Caco-2 (cell line): ENCODE measurements at places on chromosomes 3 and 15. TPM values are rescaled to one million over a fixed set of nuclear protein-coding genes. Genes with fewer than 3 reads are reported as not detected.

The GTF2A2 gene
- total RNA-seq = 147 and 153 TPM in 2 replicates

DNA sequence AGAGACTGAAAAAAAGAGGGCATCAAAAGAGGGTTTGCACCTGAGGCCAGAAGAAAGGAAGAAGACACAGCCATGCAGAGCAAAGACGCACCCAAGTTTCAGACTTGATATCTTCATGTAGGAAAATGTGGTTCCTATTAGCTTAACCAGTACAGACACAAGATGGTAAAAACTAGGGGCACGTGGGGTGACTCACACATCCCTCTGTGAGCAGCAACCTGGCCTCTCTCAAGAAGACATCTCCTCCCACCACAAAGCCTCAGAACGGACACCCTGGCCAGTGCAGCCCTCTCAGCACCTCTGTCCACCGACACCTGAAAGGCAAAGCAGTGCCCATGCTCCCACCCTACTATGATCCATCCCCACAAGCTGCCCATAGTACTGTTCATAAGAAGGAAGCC, 33.3 kb downstream of the GLB1 start:
- no peak for DNase-seq

GRCh38 chr15:56989411-56989924, 71.0 kb downstream of the TCF12 start:
- no peak for DNase-seq

The OSTN gene
- total RNA-seq = not detected in 2 replicates

DNA sequence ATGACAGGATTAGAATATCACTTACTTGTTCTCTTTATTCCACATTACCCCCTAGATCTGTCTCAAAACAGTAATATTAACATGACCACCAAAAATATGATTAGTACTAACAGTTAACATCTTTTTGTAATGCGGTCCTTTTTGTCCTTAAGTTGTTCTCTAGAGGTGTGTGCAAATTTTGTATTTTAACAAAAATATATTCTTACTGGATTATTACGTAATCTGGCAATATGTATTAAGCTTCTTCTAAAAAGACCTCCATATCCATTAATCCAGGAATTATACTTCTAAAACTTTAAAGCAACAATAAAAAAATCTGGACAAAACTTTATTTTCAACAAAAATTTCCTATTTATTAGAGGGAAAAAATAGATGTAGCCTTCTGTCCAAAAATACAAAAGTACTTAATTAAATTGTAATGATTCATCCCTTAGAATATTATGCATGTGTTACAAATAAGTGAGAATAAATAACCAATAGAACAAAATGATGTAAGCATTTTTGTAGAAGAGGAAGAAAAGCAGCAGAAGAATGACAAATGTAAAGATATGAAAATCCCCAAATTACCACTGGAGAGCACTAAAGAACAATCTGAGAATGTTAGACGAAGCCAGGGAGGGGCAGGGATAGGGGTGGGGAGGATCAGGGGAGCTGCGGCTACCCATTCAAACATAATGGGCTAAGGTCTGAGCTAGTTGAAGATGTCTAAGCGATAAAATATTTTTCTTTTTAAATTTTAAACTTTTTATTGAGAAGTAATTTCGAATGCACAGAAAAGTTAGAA, 945.6 kb downstream of the MCTP2 start:
- DNase-seq = no peak

- DNase-seq = no peak
Measured at GRCh38 chr15:67397139-67397538, 123.8 kb upstream of the C15orf61 start.

- DNase-seq = no peak
Measured at GRCh38 chr3:11477407-11477911, 166.3 kb downstream of the VGLL4 start.

The TAGLN3 gene
- not detected in 2 replicates for total RNA-seq

The CCDC80 gene
- 19.4 and 26.2 TPM in 2 replicates for total RNA-seq

- DNase-seq = no peak
Measured at GRCh38 chr3:133691273-133692107, 29.7 kb upstream of the TOPBP1 start.

DNA sequence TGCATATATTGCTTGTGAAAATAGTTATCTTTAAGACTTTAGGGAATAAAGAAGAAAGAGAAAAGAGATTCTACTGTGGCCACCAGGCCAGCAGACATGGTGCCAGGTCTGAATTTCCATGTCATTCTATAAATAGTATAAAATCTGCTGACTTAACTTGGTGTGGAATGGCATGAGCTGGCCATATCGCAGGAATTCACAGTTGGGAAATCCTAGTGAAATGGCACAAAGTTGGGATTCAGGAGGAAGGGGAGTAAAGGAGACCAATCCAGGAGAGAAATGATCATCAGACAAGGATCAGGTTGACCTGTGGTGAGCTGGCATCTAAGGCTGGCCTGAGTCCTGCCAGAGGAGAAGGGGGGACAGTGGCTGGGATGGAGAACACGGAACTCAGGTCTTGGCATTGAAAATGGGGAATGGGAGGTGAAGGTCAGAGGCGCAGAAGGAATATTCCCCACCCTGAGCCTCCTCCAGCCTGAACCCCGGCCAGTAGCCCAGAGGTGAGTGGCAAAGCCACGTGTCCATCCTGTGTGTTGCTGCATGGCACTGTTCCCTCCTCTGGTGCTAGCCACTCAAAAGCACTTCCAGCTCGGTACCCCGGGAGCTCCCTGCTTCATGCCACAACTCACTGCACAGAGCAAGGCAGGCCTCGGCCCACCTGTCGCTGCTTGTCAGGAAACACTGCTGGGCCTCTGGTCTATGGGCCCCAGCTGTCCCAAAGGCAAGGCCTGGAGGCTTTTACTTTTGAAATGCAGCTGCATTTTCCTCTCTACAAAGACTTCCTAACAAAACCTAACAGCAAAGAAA, 51.4 kb downstream of the SSUH2 start:
- no peak for DNase-seq

DNA sequence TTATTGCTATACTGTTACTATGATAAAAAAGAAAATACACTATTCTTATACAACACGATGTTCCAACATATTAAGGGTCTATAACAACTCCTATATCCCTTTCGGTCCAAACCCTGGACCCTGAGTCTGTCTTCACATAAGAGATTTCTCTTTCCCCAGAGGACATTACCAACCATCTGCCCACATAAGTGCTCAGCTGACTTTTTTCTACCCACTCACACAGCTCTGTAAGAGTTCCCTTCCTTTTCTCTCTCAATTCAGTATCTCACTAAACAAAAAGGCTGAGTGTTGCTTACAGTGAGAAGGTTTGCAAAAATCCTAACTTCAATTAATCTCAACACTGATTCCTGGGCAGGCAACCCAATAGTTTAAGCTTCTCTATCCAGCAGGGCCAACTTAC, 30.5 kb downstream of the ITGB5 start:
- DNase-seq = no peak

- no peak for DNase-seq
Measured at GRCh38 chr15:78049691-78050440, 27.6 kb downstream of the TBC1D2B start.

DNA sequence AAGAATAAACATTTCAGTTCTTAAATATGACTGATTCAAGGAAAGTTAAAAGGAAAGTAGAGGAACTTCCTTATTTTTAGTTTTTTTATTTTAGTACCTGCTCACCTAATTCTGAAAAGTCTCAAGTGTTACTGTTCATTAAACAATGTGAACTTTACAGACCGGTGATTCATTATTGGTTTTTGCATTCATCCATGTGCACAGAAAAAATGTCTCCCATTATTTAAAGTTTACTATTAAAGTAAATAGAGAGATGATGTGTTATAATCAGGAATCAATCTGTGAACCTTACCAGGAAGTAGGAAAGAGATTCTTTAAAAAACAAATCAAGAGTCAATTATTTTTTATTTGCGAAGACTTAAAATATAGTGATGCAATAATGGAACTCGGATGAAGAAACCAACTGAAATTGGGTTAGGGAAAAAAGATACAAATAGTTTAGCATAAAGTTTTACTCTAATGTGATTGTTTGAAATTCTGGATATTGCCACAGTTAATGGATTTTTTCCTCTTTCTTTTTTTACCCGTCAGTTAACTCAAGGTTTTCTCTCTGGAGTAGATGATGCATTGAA, 119.4 kb upstream of the SAMMSON start:
- DNase-seq = no peak

- DNase-seq = no peak
Measured at GRCh38 chr3:193237030-193237429, 4.0 kb upstream of the PLAAT1 start.

The PLA2G4E gene
- 1.4 and 1.8 TPM in 2 replicates for total RNA-seq

DNA sequence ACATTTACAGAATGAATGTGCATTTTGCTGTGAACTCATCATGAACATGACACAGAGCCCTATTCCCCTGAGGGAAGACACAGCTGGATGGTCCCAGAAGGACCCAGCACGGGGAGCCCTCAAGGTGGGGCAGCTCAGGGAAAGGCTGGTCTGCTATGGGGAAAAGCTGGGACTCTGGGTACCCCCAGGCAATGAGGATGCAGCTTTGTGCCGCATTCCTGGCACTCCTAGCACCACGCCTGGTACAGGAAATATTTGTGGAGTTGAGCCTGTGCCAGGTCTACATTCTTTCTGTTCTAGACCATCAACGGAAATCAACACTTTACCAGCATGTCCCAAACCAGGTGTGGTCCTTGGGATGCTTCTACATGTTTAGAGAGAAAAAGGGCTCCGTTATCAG, 74.0 kb downstream of the SRGAP3 start:
- no peak for DNase-seq

DNA sequence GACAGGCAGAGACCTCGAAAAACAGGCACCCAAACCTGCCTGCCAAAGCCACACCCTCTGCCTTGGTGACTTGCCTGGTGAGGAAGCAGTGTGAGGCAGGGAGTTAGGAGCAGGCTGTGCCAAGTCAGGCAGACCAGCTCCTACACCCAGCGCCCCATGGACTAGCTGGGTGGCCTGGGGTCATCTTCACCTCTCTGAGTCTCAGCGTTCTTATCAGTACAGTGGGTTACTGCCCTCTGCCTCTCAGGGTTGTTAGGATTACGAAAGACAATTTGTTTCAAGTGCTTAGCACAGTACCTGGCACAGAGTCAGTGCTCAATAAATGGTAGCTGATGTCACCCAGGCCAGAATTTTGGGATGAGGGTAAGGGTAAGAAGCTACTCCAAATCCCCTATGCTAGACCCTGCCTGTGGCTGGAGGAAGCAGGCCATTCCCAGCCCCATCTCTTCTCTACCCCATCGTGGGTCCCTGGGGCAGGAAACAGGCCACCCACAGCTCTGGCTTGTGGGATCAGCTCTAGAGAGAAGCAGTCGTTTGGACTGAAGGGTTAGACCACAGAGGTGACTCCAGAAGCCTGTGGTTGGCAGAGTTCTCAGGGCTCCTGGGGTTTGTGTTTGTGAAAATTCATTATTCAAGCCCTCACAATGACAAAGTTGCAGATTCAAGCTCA, 10.1 kb downstream of the SLC51B start:
- no peak for DNase-seq

- no peak for DNase-seq
Measured at GRCh38 chr3:50656417-50657195, 18.1 kb upstream of the DOCK3 start.

The DPH6 gene
- total RNA-seq = 24.0 and 27.1 TPM in 2 replicates

- DNase-seq = no peak
Measured at GRCh38 chr3:30951826-30952225, 57.4 kb upstream of the GADL1 start.

- DNase-seq = no peak
Measured at GRCh38 chr3:30516238-30516637, 90.2 kb upstream of the TGFBR2 start.

DNA sequence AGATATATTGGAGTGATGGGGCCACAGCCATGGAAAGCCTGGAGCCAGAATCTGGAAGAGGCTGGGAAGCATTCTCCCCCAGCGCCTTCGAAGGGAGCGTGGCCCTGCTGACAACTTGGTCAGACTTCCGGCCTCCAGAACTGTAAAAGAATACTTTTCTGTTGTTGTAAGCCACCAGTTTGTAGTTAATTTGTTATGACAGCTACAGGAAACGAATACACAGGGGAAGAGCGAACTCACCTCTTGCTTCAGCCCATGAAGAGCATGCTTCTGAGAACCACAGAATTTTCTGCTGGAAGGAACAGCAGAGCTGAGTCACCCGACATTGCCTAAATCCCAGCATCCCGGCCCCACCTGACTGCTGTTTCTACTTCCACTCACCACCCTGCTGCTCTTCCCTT, 501.7 kb downstream of the SHQ1 start:
- no peak for DNase-seq

DNA sequence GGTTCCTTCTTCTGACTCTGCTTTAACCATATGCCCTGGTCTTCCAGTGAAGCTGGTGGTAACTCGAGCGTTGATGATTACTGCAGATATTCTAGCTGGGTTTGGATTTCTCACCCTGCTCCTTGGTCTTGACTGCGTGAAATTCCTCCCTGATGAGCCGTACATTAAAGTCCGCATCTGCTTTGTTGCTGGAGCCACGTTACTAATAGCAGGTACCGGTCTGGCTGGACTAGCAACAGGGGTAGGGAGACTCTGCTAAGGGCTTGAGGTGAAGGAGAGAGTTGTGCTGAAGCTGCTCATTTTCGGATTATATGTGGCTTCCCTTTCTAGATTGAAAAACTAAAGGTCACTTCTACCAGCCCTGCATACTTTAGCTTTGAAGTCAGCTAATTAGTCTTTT, 16.8 kb downstream of the CLDN16 start:
- DNase-seq = no peak

The RARRES1 gene
- total RNA-seq = 7.6 and 9.0 TPM in 2 replicates

- DNase-seq = no peak
Measured at GRCh38 chr15:57313134-57313483, 63.2 kb upstream of the CGNL1 start.

DNA sequence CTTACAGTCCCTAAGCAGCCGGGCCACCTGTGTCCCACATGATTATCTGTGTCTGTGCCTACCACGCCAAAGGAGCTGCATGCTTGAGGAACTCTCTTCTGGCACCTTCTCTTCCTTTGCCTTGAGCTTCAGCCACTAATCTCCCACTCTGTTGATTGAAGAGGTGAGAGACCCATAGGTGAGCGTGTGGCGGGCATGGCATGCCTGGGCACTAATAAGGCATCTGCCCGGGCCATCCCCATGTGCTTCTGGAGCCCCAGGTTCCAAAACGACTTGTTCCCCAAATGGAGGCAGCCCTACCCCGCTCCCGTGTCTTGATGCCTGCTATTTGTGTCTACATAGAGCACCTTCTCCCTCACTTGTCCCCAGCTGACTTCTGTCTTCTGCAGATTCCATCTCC, 13.0 kb downstream of the MCM2 start:
- DNase-seq = no peak

The HRG gene
- 0.12 TPM in 1 of 2 replicates, not detected in the other for total RNA-seq

The DZIP3 gene
- total RNA-seq = 20.9 and 21.2 TPM in 2 replicates

The TEX55 gene
- total RNA-seq = not detected in 2 replicates

The GABRG3 gene
- total RNA-seq = not detected in 2 replicates

The GOLGA6B gene
- total RNA-seq = not detected in 2 replicates
